NCI-H69 (cell line): ENCODE measurements at places on chromosomes 1 and 21.

GRCh38 chr1:32742956-32743355 is 40.4 kb upstream of the SYNC start:
- peak; percentile 9 for DNase-seq

- peak; percentile 14 for DNase-seq
Measured at GRCh38 chr1:2786329-2787162, 14.9 kb downstream of the TTC34 start.

DNA sequence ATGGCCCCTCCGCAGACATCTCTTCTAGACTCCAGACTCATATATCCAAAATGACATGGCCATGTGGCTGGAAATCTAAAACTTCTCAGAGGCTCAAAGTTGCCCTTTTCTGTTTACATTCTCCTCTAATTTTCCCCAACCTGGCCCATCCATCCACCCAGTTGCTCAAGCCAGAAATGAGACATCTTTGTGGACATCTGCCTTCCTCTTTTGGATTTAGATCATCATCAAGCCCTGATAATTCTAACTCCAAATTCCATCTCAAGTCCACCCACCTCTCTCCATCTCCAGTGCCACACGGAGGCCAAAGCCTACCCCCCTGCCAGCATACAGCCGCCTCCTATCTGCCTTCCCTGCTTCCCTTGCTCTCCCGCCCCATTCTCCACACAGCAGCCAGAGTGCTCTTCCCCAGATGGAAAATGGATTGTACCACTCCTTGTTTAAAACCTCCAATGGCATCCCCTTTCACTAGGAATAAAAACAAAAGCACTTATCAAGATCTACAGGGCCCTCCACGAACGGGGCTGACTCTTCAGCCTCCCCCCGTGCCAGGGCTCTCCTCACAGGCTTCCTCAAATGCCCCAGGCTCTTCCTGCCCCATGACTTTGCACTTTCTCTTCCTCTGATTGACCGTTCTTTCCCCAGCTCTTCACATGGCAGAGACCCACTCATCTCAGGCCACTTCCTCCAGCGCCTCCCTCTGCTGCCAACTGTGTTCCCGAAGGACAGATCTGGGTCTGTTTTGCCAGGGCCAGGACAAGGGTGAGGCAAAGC is 40.1 kb downstream of the SYT6 start:
- no peak for DNase-seq

DNA sequence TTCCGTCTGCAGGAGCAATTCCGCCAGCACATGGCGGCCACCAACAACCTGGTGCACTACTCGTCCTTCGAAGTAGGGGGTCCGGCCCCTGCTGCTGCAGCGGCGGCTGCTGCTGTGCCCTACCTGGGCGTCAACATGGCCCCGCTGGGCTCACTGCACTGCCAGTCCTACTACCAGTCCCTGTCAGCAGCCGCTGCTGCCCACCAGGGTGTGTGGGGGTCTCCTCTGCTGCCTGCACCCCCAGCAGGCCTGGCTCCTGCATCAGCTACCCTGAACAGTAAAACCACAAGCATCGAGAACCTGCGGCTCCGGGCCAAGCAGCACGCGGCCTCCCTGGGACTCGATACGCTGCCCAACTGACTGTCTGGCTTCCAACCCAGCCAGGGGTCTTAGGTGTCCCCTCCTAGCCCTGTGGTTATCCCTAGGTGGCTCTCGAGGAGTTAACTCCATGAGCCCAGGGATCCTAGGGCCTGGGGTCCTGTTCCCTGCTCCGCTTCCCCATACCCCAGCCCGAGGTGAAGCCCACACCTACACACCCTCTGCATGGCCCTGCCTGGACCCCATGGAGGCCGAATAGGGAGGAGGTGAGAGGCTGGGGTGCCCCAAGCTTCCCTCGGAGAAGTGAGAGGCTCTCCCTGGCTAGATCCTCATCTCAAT is 22.6 kb downstream of the DMBX1 start:
- DNase-seq = no peak

DNA sequence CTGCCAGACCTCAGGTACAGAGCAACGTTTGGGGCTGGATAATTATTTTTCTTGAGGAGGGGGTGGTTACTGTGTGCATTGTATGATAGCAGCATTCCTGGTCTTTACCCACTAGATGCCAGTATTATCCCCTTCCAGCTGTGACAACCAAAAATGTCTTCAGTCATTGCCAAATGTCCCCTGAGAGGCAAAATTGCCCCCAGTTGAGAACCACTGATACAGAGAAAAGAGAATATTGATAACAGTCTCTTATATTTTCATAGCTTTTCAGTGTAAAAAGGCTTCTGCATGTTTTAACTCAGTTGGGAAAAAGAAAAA is 51.8 kb upstream of the SYT14 start:
- peak; percentile 69 for DNase-seq

DNA sequence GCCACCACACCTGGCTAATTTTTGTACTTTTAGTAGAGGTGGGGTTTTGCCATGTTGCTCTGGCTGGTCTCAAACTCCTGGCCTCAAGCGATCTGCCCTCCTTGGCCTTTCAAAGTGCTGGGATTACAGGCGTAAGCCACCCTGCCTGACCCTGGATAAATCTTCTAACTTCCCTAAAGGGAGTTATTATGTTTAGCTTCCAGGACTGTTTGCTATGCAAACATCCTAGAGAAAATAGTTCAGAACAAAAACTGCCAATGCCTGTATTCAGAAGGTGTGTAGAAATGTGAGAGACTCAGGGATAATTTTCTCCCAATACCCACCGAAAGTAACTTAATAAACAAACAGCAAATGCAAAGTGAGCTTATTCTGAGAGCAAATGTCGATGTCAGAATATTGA is 301.2 kb downstream of the TGFB2 start:
- DNase-seq = peak; percentile 16

DNA sequence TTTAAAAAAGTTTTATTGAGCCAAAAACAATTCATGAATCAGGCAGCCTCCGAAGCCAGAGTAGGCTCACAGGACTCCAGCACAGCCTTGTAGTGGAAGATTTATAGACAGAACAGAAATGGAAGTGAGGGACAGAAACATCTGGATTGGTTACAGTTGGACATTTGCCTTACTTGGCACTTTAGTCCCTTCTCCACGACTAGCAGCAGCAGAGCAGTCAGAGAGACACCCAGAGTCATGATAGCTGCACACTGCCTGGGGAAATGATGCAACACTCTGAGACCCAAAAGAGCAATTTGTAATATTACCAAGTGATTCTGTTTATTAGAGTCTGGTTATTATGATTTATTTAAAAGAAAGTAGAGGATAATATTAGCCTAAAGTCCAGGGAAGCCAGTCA is 72.2 kb upstream of the KRTAP11-1 start:
- DNase-seq = no peak

- DNase-seq = peak; percentile 53
Measured at GRCh38 chr21:45383111-45383614, 21.8 kb upstream of the COL18A1 start.

GRCh38 chr1:182709225-182709764 is 24.9 kb upstream of the RGS8 start:
- DNase-seq = no peak

DNA sequence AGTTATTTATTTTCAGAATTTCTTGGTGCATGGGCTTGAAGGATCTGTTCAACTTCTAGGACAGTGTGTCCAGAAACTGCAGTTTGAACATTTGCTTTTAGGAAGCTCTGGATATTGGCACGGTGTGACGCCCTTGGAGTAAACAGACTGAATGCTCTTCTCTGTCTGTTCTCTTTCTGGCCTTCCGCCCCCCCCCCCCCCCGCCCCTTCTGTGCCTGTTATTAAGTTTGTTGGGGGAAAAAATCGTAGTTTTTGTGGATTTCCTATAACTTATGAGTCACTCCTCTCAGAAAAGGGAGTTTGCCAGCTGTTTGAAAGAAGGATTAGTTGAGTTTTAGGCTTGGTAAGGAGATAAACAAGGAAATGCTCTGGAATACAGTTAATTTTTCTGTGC is 1.2 kb downstream of the KCTD3 start:
- DNase-seq = peak; percentile 77

- DNase-seq = no peak
Measured at GRCh38 chr1:91335603-91336002, 69.0 kb downstream of the HFM1 start.

DNA sequence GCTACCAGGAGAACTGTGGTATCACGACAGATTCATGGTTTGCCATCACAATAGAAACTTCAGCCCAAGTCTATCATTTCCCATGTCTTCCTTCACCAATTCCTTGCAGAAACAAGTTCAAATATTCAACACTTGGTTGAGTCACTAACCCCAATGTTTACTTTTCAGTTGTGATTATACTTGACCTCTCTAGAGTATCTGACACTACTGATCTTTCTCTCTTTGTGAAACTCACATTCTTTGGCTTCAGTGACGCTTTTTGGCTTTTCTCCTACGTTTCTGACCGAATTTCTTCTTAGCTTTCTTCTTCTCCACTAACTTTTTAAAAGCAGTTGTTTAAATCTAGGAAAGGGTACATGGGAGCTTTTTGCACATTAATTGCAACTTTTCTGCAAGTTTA is 48.8 kb upstream of the HMGB4 start:
- no peak for DNase-seq

GRCh38 chr1:107659961-107660360 is 305.0 kb downstream of the VAV3 start:
- no peak for DNase-seq

GRCh38 chr1:107662971-107663370 is 302.0 kb downstream of the VAV3 start:
- no peak for DNase-seq

DNA sequence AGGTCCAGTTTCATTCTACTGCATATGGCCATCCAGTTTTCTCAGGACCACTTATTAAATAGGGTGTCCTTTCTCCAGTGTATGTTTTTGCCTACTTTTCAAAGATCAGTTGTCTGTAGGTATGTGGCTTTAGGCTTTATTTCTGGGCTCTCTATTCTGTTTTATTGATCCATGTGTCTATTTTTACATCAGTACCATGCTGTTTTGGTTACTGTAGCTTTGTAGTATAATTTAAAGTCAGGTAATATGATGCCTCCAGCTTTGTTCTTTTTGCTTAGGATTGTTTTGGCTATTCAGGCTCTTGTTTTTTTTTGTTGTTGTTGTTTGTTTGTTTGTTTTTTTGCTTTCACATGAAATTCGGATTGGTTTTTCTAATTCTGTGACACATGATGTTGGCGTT is 124.4 kb upstream of the SLC35F3 start:
- no peak for DNase-seq

GRCh38 chr1:244757091-244757939 is 78.1 kb upstream of the COX20 start:
- no peak for DNase-seq

GRCh38 chr1:48228156-48228555 is 5.6 kb downstream of the SLC5A9 start:
- no peak for DNase-seq

DNA sequence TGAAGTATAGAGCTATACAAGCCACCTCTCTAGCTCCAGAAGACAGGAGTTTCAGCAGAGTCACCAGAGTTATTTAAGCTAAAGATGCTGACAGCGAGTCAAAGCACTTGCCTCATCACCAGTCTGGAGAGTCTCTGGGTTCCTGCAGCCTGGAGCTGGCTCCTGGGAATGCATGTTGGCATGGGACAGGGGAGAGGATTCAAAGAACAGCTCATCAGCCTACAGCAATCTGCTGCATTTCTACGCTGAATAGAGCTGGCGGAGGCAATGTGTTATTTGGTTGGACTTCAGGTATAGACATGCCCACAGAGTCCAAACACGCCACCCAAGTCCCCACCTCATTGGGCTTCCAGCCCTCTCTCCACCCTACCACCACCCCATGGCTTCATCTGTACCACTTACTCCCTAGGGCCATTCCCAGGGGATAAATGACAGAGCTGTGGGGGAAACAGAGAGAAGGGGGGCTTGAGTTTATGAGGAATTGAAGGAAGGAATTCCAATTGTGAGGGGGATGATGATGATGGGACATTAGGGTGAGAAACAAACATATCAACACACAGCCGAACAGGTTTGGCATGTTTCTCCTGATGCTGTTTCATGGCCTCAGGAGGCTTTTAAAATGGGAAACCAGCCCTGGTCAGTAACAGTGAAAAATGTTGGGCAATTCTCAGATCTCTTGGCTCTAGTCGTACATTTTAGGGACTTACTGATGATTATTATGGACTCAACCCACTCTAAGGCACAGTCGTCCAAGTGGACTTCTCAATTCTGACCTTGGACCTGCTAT is 58.4 kb downstream of the PLEKHA6 start:
- DNase-seq = no peak

- no peak for DNase-seq
Measured at GRCh38 chr1:229537894-229538293, 20.6 kb downstream of the ABCB10 start.

DNA sequence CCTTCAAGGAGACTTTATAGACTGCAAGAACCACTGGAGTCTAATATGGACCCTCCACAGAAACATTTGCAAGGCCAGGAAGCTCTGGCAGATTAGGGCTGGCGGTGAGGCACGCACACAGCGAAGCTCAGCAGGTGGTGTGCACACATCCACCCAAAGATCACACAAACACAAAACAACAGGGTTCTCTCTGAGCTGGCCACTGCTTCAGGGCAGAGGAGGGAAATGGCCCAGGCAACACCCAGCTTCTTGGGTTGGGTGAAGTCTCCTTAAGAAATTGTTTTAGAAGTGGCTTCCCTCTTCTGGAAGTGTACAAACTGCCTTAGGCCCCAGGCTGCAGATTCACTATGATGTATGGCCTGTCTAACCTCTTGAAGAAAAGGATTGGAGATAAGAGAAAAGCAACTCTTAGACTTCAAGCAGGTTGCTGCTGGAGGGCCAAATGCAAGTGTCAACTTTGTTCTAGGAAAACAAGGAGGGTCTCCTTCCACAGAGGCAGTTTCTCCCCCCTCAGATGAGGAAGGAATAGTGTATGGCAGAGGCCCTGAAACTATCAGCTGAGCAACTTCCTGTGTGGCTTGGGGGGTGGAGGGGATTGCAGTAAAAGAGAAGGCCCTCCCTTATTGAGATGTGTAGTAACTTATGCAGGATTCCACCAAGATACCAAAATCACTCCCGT is 2.0 kb downstream of the RCSD1 start:
- DNase-seq = no peak

DNA sequence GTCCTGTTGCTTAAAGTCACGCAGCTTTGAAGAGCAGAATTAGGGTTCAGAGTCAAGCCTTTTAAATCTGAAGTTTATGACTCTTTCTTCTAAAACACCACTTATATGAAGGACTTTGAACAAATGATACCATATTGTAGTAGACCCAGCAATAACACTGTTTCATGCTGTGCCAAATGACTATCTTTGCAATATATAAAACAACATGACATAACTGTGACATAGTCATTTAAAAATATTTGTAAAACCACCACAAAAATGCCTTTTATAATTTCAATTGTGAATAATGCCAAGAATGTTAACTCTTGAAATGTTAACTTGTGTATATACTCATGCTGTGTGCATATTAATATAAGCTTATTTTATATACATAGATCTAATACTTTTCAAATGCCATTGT is 452.1 kb upstream of the NEGR1 start:
- no peak for DNase-seq

DNA sequence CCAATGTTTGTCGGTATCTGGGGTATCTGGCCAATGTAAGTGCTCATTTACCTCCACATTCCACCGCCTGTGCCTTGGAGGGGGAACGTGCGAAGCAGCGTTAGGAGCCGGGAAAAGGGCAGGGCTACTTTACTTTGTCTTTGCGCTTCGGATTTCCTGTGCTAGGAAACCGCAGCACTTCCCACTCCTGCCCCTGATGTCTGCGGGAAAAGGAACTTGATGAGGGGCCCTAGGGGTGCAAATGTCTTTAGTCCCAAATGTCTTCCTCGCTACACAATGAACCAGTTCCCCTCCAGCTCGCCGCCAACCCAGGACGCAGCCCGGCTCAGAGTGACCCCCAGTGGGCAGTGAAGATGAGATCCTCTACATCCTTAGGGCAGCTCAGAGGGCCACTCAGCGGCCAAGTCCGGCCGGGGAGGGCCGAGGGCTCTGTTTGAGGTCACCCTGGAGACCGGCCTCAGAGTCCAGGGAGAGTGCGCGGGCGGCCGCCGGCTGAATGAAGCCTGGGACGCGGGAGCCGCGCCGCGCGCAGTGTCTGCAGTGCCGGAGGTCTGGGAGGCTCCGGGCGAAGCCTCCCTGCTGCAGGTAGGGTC is at the start of gene DYNLT5:
Gene DYNLT5, plus strand, starts transcription at position 460 of the 593 bp plus-strand sequence. CDS start 2,200 bp downstream, outside the sequence.
- DNase-seq = no peak
